ENCODE measurements at places on chromosomes 7 and 10.

GRCh38 chr10:52532650-52533290 lies 218.7 kb downstream of the DKK1 start:
- no peak for DNase-seq

DNA sequence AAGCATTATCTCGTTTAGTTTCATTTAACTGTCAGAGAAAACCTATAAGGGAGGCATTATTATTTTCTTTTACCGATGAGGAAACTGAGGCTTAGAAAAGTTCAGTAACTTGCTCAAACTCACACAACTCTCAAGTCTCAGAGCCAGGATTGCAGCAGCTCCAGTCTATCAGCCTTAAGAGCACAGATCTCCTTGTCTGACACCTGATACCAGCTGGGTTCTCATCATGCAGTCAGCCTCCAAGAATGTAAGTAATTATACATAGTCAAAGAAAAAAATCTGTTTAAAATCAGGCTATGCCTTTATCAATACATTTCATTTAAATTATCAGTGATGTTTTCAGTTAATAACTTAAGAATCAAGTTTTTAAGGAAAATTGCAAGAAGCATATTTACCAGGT lies 236.6 kb upstream of the TCF7L2 start:
- peak; percentile 70 for DNase-seq

- peak; percentile 5 for DNase-seq
Measured at GRCh38 chr10:90858461-90858968, 676 bp upstream of the HTR7 start.

DNA sequence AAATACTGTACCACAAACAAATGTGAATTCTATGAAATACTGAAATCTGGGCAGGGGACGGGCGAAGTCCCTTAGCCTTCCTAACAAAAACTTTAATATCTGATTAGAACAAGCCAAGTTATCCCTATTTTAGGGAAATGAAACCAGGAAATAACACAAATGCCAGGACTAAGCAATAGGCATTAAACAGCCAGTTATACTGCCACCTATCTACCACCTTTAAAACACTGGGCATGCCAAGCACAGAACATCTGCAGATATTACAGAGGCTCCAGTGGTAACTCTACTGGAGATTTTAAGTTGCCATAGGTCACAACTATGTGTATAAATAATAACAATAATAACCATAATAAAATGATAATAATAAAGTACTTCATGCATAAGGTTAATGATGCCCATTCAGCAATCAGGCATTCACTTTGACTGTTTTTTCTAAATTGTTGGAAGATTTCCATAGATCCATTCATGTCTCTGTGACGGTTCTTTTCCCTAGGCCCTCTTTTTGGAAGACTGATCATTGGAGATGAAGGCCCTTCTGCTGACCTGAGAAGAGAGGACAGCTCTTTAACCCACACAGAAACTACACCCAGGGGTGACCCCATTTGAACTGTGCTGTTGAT lies 195.7 kb downstream of the CACNA2D1 start:
- peak; percentile 52 for DNase-seq

DNA sequence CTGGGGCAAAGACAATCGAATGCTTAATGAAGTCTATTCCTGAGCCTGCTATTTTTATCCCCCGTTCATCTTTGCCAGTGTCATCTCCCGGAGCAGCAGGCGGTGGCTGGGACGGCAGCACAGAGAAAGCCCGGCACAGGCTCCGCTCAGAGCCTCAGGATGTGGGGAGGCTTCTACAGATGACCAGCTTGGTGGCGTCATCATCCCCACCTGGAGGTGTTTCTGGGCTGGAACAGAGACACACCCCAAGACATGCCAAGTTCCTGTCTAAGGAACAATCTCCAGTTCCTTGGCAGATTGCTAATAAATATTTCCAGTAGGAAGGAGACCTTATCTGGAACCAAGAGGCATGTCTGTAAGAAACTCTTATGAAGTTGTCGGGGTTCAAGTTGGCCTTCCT lies 552.4 kb upstream of the MGMT start:
- no peak for DNase-seq

- no peak for DNase-seq
Measured at GRCh38 chr10:104146882-104147281, 24.9 kb downstream of the SFR1 start.

- no peak for DNase-seq
Measured at GRCh38 chr7:26191233-26191973, 9.1 kb downstream of the HNRNPA2B1 start.

- DNase-seq: no peak
Measured at GRCh38 chr7:42154173-42154572, 82.8 kb downstream of the GLI3 start.

GRCh38 chr7:92694211-92694610 lies 104.0 kb upstream of the FAM133B start:
- DNase-seq: no peak

DNA sequence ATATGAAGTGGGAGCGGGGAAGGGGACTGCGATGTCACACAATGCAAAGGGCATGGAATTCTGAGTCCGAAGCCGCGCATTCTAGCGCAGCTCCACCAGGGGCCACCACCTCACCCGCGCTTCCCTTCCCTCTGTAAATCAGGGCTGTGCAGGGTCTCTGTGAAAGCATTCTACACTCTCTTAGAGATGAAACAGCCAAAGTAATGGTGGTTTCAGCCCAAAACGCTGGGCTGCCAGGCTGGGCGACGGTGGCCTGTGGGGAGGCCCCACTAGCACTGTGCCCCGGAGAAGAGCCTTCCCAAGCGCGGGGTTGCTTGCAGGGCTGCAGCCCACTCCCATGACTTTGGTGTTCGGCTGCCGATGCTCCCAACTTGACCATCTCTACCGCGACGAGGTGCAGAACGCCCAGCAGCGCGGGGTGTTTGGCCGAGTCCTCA lies 11.4 kb downstream of the ATG9B start:
- peak; percentile 54 for DNase-seq

- no peak for DNase-seq
Measured at GRCh38 chr10:49761201-49761788, 828 bp downstream of the OGDHL start.

DNA sequence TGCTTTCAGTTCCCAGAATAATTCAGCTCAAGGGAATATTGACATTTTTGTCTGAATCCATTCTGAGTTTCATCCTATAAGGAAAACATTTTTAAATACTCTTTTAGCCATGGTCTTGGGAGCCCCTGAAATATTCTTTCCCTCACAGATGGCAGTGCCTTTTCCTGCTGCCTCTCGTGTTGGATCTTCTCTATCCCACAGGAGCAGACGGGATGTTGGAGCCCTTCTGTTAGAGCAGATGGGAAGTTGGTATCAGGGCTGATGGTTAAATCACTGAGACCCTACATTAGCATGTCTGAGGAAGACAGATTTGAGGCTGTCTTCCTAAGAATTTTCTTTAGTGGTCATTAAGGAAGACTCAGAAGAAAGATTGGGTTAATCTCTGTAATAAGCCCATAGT lies 737.8 kb downstream of the LRMDA start:
- no peak for DNase-seq

Data from choroid plexus epithelial cell (primary cell).